NCI-H69 (cell line): ENCODE measurements at places on chromosomes 11 and 22.

- DNase-seq: no peak
These were observed 101.2 kb upstream of the CTSC start for GRCh38 chr11:88438721-88439120.

DNA sequence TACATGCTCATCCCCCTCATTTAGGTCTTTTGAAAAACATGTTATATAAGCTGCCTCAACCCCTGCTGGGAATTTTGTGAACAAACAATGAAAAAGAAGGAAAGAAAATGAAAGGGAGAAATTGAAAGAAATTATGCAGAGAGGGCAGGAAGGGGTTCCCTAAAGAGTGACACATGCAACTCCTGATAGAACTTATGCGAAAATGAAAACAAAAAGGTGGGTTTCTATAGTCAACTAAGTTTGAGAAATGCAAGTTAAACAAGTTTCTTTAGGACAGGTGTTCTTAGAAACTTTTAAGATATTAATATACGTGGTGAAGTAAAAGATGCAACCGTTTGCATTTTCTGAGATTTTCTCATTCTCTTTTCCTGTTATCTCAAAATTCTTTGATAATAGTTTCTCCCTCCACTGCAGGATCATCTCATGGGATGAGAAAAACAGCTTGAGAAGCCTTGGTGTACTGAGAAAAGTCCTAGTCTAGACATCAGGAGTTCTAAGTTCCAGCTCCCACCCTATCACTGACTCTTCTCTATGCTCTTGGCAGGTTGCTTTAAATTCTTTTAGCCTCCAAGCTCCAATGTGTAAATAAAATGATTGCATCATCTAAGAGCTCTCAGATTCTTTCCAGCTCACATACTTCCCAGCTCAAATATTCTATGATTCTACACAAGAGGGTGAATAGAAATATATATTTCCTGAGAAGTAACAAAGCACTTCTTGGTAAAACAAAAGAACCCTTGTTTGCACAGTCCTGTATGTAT is 109.2 kb downstream of the FAM76B start:
- DNase-seq: peak; percentile 63

DNA sequence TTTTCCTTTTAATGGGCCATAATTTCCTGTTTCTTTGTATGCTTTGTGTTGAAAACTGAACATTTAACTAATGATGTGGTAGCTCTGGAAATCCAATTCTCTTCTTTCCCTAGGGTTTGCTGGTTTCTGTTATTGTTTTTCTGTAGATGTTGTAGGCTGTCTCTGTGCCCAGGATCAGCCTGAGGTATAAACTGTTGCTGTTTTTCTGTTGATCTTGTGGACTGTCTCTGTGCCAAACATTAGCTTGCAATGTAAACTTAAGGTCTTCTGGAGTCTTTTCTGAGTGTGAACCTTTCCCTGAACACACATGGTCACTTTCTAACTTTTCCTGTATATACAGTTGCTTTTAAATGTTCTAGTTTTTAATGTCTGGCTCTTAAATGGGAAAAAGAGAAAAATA is 5.9 kb upstream of the TSKU start:
- no peak for DNase-seq

- DNase-seq: no peak
These were observed 17.1 kb upstream of the CRTAM start for GRCh38 chr11:122821169-122821568.

GRCh38 chr11:43955381-43956118 is 13.1 kb downstream of the C11orf96 start:
- DNase-seq: no peak

DNA sequence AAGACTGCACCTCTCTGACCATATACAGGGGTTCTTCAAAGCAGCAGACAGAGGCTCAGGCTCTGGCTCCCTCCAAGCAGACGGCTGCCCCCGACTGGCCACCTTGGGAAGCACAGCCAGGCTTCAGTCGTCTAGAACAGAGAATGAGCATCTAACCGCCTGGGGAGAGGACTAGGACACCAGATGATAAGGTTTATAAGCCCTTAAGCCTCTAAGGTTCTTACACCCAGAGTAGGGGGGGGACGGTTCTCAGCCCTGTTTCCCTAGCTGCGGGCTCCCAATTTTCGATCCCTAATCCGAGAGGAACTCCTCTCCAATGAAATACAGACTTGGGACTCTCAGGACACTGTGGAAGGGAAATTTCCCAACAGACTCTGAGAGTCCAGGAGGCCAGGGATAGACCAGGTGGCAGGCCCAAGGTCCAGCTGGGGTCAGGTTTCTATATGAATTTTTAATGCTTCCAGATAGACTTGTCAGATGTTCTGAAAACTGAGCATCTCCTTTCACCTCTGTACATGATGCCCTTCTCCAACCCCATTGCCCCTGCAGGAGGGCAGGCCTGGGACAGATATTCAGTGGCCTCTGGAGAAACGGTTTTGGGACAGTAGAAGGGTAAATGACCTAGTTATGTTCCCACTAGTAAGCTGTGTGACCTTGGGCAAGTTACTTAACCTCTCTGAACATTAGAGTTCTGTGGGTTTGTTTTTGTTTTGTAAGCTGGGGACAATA is 20.2 kb downstream of the RTN4RL2 start:
- DNase-seq: peak; percentile 77

GRCh38 chr11:63506876-63507275 is 992 bp downstream of the LGALS12 start:
- DNase-seq: peak; percentile 79

DNA sequence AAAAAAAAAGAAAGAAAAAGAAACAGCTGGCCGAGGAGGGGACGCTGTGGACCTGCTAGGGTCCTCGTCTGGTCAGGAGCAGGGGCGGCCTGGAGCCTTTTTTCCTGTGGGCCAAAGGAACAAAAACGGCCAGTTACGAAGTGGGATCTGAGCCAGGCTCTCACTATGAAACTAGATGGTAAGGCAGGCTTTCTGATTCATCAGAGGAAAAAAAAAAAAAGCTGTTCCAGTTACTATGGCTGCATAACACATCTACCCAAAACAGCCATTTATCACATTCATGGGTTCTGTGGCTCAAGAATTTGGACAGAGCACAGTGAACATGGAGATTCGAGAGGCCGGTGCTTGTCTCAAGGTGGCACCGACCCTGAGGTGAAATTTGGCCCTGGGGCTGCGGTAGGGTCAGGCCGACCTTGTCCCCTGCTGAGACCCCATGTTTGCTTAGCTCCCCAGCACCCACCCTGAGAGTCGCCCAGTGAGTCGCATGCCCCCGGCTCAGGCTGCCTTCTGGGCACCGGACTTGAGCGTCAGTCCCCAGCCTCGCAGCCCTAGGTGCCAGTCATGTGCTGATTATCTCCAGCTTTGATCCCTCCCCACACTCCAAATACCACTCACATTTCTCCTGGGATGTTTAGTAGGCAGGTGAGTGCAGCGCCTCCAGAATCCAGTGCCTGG is 34.2 kb downstream of the MRGPRD start:
- no peak for DNase-seq
